HCT116 (cell line): ENCODE measurements at places on chromosomes 4 and X.

GRCh38 chr4:182764137-182764536 is 153.0 kb downstream of the DCTD start:
- no peaks in the 10 kb centered on the region for H3K4me1 ChIP-seq
- no peak overlapping the region for H3K4me3 ChIP-seq
- no peak for DNase-seq
- H3K27ac ChIP-seq, result no peak overlapping the region
- H3K27me3 ChIP-seq, result peaks cover 51% of the 10 kb centered on the region

DNA sequence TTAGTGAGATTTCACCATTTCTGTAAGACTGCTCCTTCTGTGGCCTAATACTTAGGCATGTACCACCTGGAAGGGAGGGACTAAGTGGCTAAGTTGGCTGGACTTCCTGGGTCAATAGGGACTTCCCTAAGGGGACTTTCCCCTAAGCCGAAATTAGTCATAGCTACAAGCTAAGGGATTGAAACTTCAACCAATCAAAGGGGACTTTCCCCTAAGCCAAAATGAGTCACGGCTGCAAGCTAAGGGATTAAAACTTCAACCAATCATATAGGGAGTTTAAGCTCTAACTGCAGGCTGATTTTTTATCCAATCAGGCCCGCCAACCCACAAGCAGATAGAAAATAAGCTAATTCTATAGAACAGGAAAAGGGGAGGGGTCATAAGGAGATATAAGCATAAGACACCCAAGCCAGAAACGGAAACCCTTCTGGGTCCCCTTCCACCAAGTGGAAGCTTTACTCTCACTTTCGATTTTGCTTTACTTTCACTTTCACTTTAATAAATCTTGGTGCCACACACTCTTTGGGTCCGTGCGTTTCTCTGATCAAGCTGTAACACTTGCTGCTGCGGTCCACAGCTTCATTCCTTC is 382.8 kb downstream of the KLHL4 start:
- H3K4me3 ChIP-seq, result no peak overlapping the region
- no peaks in the 10 kb centered on the region for H3K4me1 ChIP-seq
- no peak overlapping the region for H3K27ac ChIP-seq
- no peaks in the 10 kb centered on the region for H3K36me3 ChIP-seq
- DNase-seq, result no peak
- no peaks in the 10 kb centered on the region for H3K27me3 ChIP-seq

DNA sequence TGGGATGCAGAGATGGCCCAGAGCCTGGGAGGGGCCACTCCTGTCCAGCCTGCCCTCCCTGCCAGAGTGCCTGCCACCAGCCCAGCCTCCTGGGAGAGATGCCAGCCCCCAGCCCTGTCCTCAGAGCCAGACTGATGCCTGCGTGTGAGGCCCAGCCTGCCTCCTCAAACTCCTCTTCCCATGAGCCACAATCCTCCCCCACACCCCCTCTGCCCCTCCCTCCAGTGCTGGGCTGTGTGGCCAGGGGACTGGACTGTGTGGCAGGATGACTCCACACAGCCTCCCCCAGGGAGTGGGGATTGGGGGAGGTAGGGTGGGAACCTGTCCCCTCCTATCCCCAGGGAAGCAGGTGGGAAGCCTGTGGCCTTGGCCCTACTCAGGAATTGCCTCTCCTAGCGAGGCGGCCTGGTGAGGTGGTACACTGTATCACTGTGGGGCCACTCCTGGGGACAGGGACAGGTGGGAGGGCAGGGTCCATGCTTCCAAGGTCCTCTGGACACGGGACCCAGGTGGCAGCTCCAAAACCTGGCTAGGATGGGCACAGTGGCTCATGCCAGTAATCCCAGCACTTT is 4.3 kb upstream of the SH3BP2 start:
- H3K27ac ChIP-seq, result no peak overlapping the region
- H3K27me3 ChIP-seq, result no peaks in the 10 kb centered on the region
- no peak for DNase-seq
- peaks cover 17% of the 10 kb centered on the region for H3K4me1 ChIP-seq
- H3K36me3 ChIP-seq, result no peaks in the 10 kb centered on the region

- peak within 1 kb of the TSS; percentile 75 for H3K4me3 ChIP-seq
- peak; percentile 18 for DNase-seq
- H3K4me1 ChIP-seq, result 0 out of 2 replicates have a peak, but pooled peaks cover 4% of the 10 kb centered on the region
- H3K36me3 ChIP-seq, result no peaks in the 10 kb centered on the region
- H3K27me3 ChIP-seq, result no peaks in the 10 kb centered on the region
Observed at GRCh38 chr4:167234316-167234881, at the start of gene SPOCK3. SPOCK3 (minus strand) TSS chr4:167234494.

DNA sequence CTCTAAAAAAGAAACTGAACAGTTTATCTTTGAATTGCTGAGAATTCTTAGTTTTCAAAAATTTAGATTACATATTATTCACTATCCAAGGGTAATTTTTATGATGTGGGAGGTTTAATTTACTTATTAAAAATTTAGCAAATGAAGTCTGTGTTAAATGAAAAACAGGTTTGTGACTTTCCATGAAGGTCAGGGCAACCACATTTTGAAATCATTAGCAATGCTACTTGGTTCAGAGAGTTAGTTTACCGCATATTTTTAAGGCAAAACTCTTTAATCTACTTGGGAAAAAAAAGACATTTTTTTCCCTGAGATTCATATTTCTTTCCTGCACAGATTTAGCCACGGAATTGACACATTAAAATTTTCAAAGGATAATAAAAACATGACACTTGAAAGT is 37.3 kb upstream of the PRSS12 start:
- H3K36me3 ChIP-seq, result no peaks in the 10 kb centered on the region
- no peak for DNase-seq
- H3K4me3 ChIP-seq, result no peak overlapping the region
- no peaks in the 10 kb centered on the region for H3K27me3 ChIP-seq

GRCh38 chrX:7586126-7586525 is 256.8 kb upstream of the VCX start:
- no peaks in the 10 kb centered on the region for H3K4me1 ChIP-seq
- no peak overlapping the region for H3K4me3 ChIP-seq
- no peaks in the 10 kb centered on the region for H3K36me3 ChIP-seq
- no peaks in the 10 kb centered on the region for H3K27me3 ChIP-seq
- DNase-seq, result no peak

DNA sequence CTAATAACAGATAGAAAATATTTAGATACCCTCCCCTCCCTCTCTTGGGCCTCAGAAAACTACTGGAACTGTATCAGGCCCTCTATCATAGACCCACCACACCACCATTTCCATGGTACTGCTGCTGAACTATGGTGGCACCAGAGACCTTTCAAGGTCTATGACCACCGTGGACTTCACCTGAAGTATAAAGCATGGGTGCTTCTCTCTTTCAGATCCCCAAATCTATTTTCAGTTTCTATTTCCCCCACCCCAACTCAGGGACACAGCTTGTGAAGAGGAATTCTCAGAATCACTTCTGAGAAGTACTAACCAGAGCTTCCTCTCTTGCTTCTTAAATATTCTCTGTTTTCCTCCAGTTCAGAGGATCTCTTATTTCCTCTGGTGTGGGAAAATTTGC is 840.8 kb upstream of the HTR2C start:
- no peak overlapping the region for H3K27ac ChIP-seq
- DNase-seq, result no peak
- H3K4me3 ChIP-seq, result no peak overlapping the region
- H3K36me3 ChIP-seq, result no peaks in the 10 kb centered on the region
- H3K27me3 ChIP-seq, result no peaks in the 10 kb centered on the region
- H3K4me1 ChIP-seq, result no peaks in the 10 kb centered on the region

- H3K4me3 ChIP-seq, result no peak overlapping the region
- H3K27me3 ChIP-seq, result no peaks in the 10 kb centered on the region
- no peak for DNase-seq
- H3K4me1 ChIP-seq, result no peaks in the 10 kb centered on the region
Observed at GRCh38 chr4:182113779-182114178, 129.4 kb upstream of the TENM3 start.

DNA sequence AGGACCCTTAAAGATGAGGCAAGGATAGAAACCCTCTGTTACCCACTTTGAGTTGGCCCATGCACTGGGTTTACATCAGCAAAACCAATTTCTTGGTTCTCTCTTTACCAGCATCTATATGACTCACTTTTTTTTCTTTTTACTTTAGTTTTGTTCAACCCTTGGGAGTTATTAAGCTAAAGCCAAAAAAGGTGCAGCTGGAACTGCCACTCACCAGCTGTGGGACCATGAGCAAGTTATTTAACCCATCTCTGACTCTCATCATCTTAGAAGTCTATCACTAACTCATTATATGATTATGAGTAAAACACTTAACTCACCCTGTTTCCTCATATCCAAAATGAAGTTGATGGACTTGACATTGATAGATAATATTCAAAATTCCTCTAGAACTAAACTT is 53.4 kb downstream of the GABRB1 start:
- no peak for DNase-seq
- H3K36me3 ChIP-seq, result no peaks in the 10 kb centered on the region
- no peak overlapping the region for H3K27ac ChIP-seq
- no peaks in the 10 kb centered on the region for H3K27me3 ChIP-seq
- no peak overlapping the region for H3K4me3 ChIP-seq

DNA sequence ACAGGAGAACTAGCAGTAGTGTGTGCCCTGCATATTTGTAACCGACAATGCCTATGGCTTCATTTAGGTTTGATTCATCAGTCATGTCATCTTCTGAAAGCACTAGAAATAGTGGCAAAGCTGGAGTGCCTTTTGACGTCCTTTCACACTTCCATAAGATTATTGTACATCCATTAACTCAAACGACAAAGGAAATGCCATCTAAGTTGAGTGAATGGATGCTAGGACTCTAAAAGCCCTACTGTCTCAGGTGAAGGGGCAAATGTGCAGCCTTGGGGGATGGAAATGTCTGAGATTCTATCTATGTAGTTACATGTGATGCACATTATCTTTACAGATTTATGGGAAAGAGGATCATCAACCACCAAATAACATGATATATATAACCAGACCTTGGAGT is 1473.6 kb downstream of the STIM2 start:
- no peaks in the 10 kb centered on the region for H3K27me3 ChIP-seq
- H3K27ac ChIP-seq, result no peak overlapping the region
- H3K36me3 ChIP-seq, result no peaks in the 10 kb centered on the region
- no peak for DNase-seq
- H3K4me3 ChIP-seq, result no peak overlapping the region

DNA sequence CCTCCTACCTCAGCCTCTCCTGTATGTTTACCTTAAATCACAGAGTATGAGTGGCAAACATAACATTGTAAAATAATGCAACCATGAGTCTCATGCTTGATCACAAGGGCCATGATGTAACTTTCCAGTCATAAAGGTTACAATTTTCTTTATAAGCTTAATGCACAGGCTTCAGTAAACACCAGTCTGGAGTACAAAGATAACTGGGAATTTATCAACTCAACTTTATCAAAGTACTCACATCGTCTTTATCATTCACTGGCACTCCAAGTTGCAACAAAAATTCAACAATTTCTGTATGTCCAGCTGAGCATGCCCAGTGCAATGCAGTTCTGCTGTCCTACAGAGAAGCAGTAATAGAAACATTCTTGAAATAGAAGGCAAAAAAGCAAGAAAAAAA is 2.8 kb downstream of the PSMD10 start:
- no peak for DNase-seq
- no peak overlapping the region for H3K27ac ChIP-seq
- H3K36me3 ChIP-seq, result peaks cover 8% of the 10 kb centered on the region
- H3K4me1 ChIP-seq, result no peaks in the 10 kb centered on the region; the same call in 1 of the 2 replicates
- H3K4me3 ChIP-seq, result no peak overlapping the region

- no peak overlapping the region for H3K4me3 ChIP-seq
- H3K27me3 ChIP-seq, result no peaks in the 10 kb centered on the region
- H3K36me3 ChIP-seq, result no peaks in the 10 kb centered on the region
- DNase-seq, result no peak
- no peak overlapping the region for H3K27ac ChIP-seq
Observed at GRCh38 chr4:87309625-87310024, 13.1 kb downstream of the HSD17B13 start.

- H3K4me3 ChIP-seq, result no peak overlapping the region
- peaks cover 7% of the 10 kb centered on the region for H3K4me1 ChIP-seq
- no peak for DNase-seq
- no peaks in the 10 kb centered on the region for H3K27me3 ChIP-seq
- H3K27ac ChIP-seq, result no peak overlapping the region
Observed at GRCh38 chr4:109574443-109574850, 14.4 kb downstream of the MCUB start.

DNA sequence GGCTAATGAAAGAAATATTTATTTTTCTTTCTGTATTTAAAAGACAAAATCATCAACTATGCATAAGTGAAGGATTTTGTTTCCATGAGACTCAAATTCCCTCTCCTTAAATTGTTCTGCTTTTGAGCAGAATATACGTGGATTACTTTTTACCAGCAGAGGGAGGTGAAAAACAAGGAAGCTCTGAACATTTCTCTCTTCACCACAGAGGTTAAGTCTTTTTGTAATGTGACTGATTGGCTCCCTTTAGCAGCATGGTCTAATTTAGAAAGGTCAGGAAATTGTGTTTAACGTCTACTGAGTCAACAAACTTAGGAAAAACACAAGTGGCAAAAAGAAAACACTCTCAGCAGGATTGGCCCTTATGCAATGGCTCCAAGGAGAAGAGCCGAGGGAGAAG is 55.1 kb upstream of the F9 start:
- no peak for DNase-seq
- H3K36me3 ChIP-seq, result no peaks in the 10 kb centered on the region
- no peaks in the 10 kb centered on the region for H3K27me3 ChIP-seq
- H3K27ac ChIP-seq, result no peak overlapping the region
- no peak overlapping the region for H3K4me3 ChIP-seq
